ENCODE measurements at places on chromosomes 11 and 22. TPM values are rescaled to one million over a fixed set of nuclear protein-coding genes. Genes with fewer than 3 reads are reported as not detected.

Gene OR5B21
- not detected for total RNA-seq

Gene MMP7
- 2,825 TPM for total RNA-seq

Gene CHRDL2
- total RNA-seq = not detected

Gene RASGRP2
- 0.05 TPM for total RNA-seq

Gene ZFTA
- 8.9 TPM for total RNA-seq

Gene INS
- not detected for total RNA-seq

Gene CASP1
- 8.3 TPM for total RNA-seq

Gene BTBD18
- not detected for total RNA-seq

Gene SF1
- 38.4 TPM for total RNA-seq

Gene BAIAP2L2
- total RNA-seq = 1.9 TPM

Gene BDNF
- total RNA-seq = 6.4 TPM

Gene PVALB
- total RNA-seq = not detected

Gene PLAAT3
- total RNA-seq = 50.6 TPM

GRCh38 chr22:48761546-48761945 is 1066.1 kb downstream of the BRD1 start:
- DNase-seq = no peak

- no peak for DNase-seq
Measured at GRCh38 chr11:46475051-46475925, 83.7 kb upstream of the CHRM4 start.

DNA sequence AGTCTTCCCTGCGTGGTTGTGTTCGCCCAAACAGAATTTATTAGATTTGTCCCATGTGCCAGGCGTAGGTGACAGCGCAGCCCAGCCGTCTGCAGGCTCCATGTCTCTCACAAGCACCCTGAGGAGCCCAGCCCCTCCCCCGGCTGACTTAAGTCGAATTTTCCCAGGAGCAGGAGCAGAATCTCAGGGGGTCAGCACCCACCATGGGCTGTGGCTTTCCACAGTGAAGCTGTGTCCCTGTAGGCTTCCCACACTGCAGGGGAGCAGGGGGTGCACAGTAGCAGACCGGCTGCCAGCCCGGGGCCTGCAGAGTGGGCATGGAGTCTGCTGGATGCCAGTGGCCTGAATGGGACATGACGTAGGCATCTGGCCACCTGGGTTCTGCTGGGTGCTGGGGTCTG is 16.0 kb downstream of the PARVG start:
- no peak for DNase-seq

DNA sequence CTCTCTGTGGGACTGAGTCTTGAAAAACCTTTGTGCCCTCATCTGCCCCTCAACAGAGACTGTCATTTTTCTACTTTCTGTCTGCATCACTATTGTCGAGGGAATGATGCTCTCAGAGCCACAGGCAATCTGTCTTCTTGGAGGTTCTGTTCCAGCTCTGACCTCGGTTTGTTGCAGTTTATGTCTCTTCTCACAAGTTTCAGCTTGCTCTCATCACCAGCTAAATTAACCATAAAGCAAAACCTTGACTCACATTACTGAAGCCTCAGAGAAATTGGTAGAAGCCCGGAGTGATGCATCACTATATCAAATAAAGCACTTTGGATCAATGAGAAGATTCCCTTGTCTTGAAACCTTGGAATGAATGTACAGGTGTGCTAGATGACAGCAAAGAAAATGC is 60.6 kb upstream of the BLID start:
- no peak for DNase-seq

DNA sequence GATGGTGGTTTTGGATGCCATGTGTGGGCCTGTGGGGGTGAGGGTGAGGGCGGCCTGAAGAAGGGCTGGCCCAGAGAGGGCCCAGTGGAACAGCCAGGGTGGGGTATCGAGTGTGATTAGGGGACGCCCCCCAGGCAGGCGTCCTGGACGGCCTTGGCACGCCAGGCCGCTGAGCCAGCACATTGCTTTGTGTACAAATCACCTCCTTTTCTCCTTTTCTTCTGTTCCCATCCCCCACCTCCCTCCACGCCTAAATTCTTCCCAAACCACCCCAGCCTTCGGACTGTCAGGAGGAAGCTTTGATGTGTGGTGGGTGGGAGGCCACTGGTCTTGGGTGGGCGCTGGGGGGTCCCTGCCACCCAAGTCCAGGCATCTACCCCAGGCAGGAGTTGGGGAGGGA is 7.8 kb upstream of the CD248 start:
- DNase-seq = no peak

GRCh38 chr11:94946812-94947211 is 26.5 kb downstream of the CWC15 start:
- peak; percentile 16 for DNase-seq

DNA sequence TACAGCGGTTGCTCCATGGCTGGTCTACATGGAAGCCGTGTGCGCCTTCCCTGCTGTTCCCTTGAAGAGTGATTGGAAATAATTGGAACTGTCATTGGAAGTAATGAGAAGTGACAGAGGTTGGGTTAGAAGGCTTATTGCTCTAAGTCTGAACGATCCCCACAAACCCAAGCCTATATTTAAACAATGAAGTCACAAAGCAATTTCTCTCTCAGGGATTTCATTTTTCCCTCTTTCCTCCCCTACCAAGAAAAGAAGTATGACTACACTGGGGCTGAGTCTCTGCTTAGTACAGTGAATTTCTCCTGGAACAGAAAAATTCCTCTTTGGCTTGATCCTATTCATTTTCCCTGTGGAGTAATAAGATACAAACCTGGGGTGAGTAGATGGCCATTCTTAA is 7.8 kb downstream of the CLMP start:
- DNase-seq = no peak

DNA sequence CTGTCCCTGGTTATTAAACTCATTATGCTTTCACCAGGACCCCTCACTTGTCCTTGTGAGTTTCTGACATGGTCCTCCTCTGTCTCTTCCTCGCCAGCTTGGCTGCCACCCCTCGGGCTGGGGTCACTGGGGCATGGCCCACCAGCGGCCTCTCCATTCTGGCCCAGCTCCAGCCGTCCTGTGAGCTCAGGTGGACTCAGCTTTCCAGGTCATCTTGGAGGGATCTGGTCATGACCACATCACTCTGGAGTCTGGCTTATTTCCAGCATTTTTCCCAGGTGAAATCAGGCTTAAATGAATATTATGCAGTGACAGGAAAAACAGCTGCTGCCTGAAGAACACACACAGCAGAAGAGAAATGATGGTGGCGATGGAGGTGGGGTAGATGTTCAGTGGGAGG is 224.5 kb downstream of the ADAMTS15 start:
- DNase-seq = peak; percentile 77

GRCh38 chr11:57368106-57368844 is 12.7 kb downstream of the PRG3 start:
- DNase-seq = peak; percentile 30

DNA sequence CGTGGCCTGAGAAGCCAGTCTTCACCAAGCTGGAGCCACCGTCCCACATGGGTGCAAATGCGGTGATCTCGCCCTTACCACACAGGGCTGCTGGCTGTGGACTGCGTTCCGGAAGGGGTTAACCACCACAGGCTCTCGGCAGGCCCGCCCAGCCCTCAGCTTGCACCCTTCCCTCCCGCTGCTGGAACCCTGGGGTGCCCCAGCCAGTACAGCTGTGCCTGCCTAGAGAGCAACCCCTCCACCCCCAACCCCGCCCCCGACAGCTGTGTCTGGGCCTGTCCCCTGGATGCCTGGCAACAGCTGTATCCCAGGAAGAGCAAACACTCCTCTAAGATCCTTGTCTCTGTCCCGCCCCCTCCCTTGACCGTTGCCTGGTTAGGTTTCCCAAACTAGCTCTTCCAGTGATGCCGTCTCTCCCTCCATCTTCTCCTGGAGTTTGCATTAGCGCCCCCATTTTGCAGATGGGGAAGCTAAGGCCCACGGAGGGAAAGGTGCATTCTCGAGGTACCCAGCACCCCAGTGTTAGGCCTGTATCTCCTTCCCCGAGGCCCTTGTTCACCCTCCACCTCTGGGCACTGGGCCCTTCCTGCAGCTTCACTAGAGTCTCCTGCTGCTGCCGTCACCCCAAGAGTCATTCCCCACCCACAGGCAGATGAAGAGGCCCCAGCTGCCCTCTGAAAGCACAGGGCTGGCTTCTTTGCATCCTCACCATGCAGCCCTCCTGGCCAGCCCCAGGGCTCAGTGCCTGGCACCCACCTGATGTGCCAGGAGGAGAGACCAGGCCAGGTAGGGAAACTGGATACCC is 12.6 kb upstream of the COX8A start:
- no peak for DNase-seq

- no peak for DNase-seq
Measured at GRCh38 chr11:92751594-92751993, 217.9 kb upstream of the MTNR1B start.

DNA sequence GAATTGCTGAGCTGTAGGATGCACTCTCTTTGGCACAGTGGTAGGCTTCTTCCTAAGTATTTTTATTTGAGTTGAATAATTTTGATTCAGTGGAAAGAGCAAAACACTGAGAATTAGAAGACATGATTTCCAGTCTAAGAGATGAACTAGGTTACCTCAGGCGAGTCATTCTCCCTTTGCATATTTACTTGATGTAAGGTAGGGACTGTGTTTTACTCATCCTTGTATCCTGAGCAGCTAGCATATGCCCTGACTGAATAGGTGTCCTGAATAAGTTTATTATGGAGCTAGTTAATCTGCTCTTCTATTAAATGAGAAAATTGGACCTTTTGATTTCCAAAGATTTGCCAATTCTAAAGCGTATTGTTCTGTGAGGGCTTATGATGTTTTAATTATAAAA is 50.7 kb downstream of the STIM1 start:
- DNase-seq = peak; percentile 68

DNA sequence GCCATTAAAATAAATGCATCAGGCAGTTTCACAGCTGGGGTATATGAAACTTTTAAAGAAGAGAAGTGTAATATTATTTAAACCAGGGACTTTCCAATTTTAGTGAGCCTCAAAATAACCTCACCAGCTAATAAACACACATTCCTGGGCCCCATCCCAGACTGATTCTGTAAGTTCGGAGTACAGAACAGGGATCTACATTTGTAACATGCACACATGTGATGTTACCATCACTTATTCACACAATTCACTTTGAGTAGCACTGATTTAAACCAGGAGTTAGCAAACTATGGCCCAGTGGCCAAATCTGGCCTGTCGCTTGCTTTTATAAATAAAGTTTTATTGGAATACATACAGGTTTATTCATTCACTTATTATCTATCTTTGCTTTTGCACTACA is 62.0 kb downstream of the STK33 start:
- no peak for DNase-seq

DNA sequence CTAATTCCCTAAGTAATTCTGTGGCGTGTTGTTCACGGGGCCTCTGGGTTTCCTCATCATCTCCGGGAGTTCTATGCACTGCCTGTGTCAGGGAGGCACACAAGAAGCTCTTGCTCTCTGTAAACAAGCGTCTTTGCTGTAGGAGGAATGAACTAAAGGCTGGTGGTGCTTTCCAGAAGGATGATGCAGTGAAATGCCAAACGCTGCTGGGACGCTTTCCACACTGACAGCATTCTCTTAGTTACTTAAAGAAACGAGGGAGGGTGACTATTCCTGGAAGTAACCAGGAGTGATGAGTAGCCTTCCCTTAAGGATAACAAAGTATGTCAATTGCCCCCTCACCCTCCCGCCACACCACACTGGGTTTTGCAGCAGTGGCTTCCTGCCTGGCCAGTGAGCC is 38.5 kb upstream of the NUP50 start:
- DNase-seq = peak; percentile 14

DNA sequence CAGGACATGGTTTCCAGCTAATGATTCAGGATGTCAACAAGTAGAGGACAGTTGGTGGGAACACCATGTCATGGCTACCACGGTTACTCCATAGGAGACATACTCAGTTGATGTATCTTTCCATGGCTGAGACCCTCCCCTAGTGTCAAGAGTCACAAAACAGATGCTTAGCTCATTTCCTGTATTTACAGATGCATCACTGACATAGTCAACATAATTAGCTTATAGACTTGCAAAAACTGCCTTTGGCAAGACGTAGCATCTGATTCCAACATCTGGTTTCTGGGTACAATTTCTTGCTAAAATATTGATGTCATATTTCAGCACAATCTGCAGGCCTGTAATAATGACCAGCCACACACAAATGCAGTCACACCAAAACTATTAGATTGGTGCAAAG is 550.3 kb downstream of the FAM181B start:
- DNase-seq = no peak

DNA sequence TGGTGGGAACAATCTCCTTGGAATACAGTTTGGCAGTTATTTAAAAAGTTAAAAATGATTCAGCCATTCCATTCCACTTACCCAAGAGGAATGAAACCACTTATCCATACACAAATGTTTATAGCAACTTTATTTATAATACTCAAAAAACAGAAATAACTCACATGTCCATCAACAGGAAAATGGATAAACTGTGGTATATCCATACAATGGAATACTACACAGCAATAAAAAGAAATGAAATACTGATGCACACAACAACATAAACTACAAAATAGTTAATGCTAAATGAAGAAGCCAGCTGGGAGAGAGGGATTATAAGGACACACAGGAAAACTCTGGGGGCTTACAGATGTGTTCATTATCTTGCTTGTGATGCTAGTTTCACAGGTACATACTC is 64.7 kb downstream of the FCHSD2 start:
- no peak for DNase-seq

GRCh38 chr11:132206993-132207392 is 836.6 kb downstream of the NTM start:
- no peak for DNase-seq

- DNase-seq = no peak
Measured at GRCh38 chr11:105073456-105074165, 28.5 kb upstream of the CARD16 start.

- no peak for DNase-seq
Measured at GRCh38 chr11:131682373-131683015, 312.1 kb downstream of the NTM start.

- no peak for DNase-seq
Measured at GRCh38 chr22:48585916-48586798, 1241.5 kb downstream of the BRD1 start.

GRCh38 chr11:77187776-77188632 is 60.0 kb downstream of the MYO7A start:
- peak; percentile 60 for DNase-seq

- DNase-seq = no peak
Measured at GRCh38 chr22:30014244-30014643, 66.0 kb upstream of the HORMAD2 start.

DNA sequence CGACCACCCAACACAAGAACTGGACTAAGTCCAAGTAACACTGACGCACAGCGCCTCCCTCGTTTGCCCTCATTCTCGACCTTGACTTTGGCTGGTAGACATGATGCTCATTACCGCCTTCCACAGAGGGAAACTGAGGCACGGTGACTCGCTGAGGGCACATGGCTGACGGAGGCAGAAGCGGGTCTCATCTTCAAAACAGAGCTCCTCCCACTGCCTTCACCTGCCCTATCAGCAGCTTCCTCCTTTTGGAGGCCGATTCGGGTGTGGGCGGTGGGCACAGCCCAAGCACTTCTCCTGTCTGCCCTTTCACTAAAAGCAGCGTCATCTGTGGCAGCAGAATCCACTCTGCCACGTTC is 2.0 kb upstream of the KMT5B start:
- no peak for DNase-seq

GRCh38 chr11:42555190-42555589 is 756.6 kb upstream of the API5 start:
- no peak for DNase-seq

GRCh38 chr11:109309153-109309552 is 112.8 kb upstream of the C11orf87 start:
- peak; percentile 18 for DNase-seq
